ENCODE measurements at places on chromosomes 5 and 9. TPM values are rescaled to one million over a fixed set of nuclear protein-coding genes. Genes with fewer than 3 reads are reported as not detected.

The LCN12 gene
- 9.8 TPM for total RNA-seq

The SPATA31C2 gene
- total RNA-seq: not detected

The AQP3 gene
- total RNA-seq: 12.7 TPM

The ARSK gene
- 2.8 TPM for total RNA-seq

The ZNF454 gene
- total RNA-seq: not detected

The MEIKIN gene
- total RNA-seq: 1.1 TPM

The TMEFF1 gene
- total RNA-seq: not detected

The ZNF366 gene
- not detected for total RNA-seq

The PALM2AKAP2 gene
- not detected for total RNA-seq

The SKIC3 gene
- total RNA-seq: 71.1 TPM

The ADGRD2 gene
- total RNA-seq: not detected

The SLC25A2 gene
- not detected for total RNA-seq

The POU5F2 gene
- 4.4 TPM for total RNA-seq

The PCDHA12 gene
- total RNA-seq: not detected

The GPR150 gene
- total RNA-seq: 0.63 TPM

The BAAT gene
- total RNA-seq: not detected

The UBE2QL1 gene
- total RNA-seq: not detected

The PCDHGA12 gene
- 0.35 TPM for total RNA-seq

The DPM2 gene
- total RNA-seq: 24.1 TPM

The C1QTNF2 gene
- not detected for total RNA-seq

The DOCK8 gene
- 156 TPM for total RNA-seq

The PHF24 gene
- total RNA-seq: not detected

The HIGD2A gene
- total RNA-seq: 86.2 TPM

The SEMA5A gene
- total RNA-seq: not detected

The SURF4 gene
- total RNA-seq: 135 TPM

The ZFP37 gene
- total RNA-seq: 1.3 TPM

The PHPT1 gene
- 63.5 TPM for total RNA-seq

The CAMK2A gene
- total RNA-seq: not detected

The NR2F1-AS1 gene
- not detected for total RNA-seq

The FOXD4 gene
- total RNA-seq: not detected

The MZB1 gene
- total RNA-seq: 2.0 TPM

The INSL4 gene
- not detected for total RNA-seq

The NRG2 gene
- 0.21 TPM for total RNA-seq

The C9orf50 gene
- total RNA-seq: not detected

The PSD2 gene
- total RNA-seq: 1.3 TPM

The ALDH7A1 gene
- 1.2 TPM for total RNA-seq

The LSM11 gene
- total RNA-seq: 1.2 TPM

The LCN9 gene
- not detected for total RNA-seq

The RAI14 gene
- 0.40 TPM for total RNA-seq

The MLLT3 gene
- 26.6 TPM for total RNA-seq

The MRPS27 gene
- total RNA-seq: 25.5 TPM

The ANKRD18B gene
- not detected for total RNA-seq

The FBXL17 gene
- total RNA-seq: 46.8 TPM

The ENTREP1 gene
- total RNA-seq: not detected

The ORM2 gene
- not detected for total RNA-seq

The GABRB2 gene
- not detected for total RNA-seq

The SLCO6A1 gene
- total RNA-seq: not detected

The MCC gene
- total RNA-seq: 1.8 TPM

The PCDH1 gene
- 39.2 TPM for total RNA-seq

The PFN3 gene
- total RNA-seq: not detected

The GFI1B gene
- total RNA-seq: 2.8 TPM

The FBXL7 gene
- not detected for total RNA-seq

The TAF11L5 gene
- not detected for total RNA-seq
